ENCODE measurements at places on chromosomes 4 and X. TPM values are rescaled to one million over a fixed set of nuclear protein-coding genes. Genes with fewer than 3 reads are reported as not detected.

GIMD1 gene
- not detected for total RNA-seq

HTN3 gene
- total RNA-seq = not detected

NHSL2 gene
- 57.6 TPM for total RNA-seq

CXCL8 gene
- not detected for total RNA-seq

OCRL gene
- 24.2 TPM for total RNA-seq

NXF2B gene
- total RNA-seq = 1.5 TPM

DNA sequence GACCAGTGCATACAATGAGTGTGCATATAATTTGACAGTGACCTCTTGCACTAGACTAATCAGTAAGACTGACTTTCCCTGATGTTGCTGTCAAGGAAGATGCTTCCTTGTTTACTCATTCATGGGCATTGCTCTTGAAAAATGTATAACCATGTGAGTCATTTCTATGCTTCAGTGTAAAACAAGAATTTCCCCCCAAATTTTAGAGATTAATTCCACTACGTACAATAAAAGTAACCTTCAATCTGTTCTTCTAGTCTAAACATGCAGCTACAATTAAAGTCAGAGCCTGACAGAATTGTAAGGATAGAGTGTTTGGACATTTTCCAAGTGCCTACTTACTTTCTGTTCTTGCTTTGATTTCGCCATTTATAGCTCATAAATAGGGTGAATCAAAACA is 935.7 kb downstream of the RAPGEF2 start:
- no peak for DNase-seq

DNA sequence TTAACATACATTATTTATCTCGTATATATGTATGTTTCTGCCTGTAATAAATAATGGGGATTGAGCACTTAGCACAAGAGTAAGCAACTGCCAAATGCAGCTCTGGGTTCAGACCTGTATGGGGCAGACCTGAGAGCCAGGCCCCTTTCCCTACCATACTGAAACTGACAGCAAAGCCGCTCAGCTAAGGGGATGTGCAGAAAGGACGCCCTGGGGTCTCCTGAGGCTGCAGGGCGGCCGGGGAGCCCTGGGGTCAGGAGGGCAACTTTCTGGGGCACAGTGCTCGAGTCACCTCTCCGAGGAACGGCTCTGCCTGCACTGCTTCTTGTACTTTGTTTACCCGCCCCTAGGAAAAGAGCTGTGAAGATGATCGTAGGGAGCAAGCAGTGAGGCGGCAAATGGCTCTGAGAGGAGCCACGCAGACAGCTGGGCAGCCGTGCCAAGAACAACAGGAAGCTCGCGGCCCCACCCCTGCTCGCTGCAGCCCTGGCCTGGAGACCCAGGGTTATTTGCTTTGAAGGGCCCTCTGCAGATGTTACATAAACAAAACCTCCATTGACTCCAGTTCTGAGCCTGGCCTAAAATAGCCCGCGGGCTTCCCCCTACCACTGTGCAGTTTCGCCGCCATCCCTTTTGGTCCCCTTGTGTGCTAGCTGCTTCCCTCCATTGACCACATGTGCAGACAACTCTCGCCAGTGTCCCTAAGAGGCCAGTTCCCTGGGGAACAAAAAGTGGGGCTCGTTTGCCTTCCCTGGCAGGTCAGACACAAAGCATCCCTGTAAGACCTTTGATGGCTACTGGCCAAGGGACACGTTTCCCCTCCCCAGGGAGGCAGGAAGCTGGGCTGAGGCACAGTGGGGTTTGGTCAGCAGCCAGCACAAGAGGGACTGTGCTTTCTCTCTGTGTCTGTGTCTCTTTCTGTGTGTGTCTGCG is 111.3 kb upstream of the LNX1 start:
- DNase-seq = no peak

- no peak for DNase-seq
Measured at GRCh38 chr4:129437347-129437746, 341.4 kb downstream of the C4orf33 start.

GRCh38 chr4:152588869-152589268 is 53.0 kb upstream of the FBXW7 start:
- DNase-seq = no peak

DNA sequence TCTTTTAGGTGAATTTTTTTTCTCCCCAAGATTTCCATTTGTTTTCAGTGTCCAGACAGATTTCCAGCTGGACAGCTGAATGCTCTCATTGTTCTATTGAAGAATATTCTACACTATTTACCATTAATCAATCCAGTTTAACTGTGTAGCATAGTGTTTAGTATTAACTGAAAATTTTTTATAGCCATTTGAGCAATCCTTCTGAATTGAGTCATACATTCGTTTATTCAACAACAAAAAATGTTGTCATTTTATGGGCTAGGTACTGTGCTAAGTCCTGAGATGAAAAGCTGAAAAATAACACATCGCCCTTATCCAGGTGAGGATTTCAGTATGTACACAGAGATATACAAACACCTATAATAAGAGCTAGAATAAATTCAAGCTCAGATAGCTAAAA is 223.3 kb downstream of the COL25A1 start:
- DNase-seq = no peak

DNA sequence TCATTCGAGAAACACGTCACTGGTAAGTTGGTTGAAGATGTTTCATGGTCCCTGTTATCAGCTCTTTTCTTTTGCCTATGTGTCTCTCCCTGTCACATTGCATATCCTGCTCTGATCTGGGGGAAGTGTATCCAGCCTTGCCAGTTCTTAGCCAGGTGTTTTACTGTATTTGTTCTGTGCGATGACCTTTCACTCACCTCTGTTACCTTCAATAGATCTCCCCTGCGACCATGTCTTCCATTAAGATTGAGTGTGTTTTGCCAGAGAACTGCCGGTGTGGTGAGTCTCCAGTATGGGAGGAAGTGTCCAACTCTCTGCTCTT is 2.6 kb downstream of the RGN start:
- DNase-seq = no peak

DNA sequence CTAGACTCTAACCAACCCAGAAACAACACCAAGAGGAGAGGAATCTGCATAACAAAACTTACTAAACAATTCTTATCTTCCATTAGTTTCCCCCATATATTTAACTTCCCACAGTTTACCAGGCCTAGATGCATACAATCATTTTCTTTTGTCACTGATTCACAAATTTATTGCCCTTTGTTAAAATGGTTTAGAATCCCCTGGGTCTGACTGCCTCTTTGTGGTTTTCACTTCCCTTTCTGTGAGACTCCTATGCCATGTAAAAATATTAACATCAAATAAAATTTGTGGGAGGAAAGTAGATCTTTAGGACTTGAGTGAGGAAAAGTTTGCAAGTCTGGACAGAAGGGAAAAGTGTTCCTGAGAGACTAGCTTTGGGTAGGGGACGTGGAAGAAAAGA is 393.8 kb upstream of the CNKSR2 start:
- no peak for DNase-seq

- DNase-seq = no peak
Measured at GRCh38 chr4:88366460-88366859, 12.2 kb upstream of the HERC6 start.

- no peak for DNase-seq
Measured at GRCh38 chr4:173008436-173008835, 160.2 kb upstream of the GALNT7 start.

DNA sequence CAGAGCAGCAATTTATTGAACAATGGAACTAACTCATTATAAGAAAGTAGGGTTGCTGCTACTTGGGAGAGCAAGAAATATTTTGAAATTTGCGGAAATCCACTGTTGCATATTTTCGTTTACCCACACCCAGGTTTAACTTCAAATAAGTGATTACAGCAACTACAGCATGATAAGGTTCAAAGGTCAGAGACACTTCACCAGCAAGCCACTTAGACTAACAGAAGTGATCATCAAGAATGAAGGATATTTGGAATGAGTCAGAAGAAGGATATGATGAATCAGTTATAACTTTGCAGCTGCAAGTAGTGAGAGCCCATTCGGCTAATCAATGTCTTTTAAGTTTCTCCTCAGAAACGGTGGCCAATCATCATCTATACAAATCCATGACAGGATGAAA is 199.3 kb downstream of the TMA16 start:
- DNase-seq = no peak

- DNase-seq = no peak
Measured at GRCh38 chr4:86561256-86561655, 32.9 kb upstream of the PTPN13 start.

- no peak for DNase-seq
Measured at GRCh38 chrX:149652232-149652981, 20.8 kb upstream of the TMEM185A start.

GRCh38 chrX:66110112-66110511 is 53.9 kb upstream of the HEPH start:
- peak; percentile 2 for DNase-seq

DNA sequence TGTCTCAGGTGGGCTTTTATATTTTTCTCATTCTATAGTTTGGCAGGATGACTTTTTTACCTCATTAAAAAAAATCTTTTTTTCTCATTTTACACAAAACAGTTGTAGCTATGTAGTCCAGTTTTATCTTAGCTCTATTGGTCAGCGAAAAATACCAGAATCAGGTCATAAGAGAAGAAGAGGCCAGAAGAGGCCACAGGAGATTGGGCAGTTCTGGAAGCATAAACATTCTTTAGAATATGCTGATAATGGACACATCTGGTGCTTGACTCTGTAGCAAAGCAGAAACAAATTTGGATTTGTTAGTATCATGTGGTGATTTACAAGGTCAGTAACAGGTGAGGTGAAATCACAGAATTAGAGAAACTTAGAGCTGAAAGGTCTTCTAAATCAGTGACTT is 66.6 kb upstream of the ARHGAP24 start:
- no peak for DNase-seq

DNA sequence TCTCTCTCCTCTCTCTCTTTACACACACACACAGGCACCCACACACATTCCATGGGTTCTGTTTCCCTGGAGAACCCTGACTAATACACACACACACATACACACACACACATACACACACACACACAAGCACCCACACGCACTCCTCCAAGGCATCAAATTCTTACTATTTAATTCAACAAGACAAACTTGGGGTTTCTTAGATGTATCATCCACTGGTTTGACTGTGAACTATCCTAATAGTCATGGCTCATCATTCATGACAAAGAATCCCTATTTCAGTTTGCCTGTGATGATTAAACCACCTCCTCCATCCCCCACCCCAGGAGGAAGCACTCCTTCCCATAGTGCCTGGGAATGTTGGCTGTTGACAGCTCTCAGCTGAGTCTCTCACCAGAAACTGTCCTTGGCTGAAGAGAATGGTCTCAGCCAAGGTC is 98.2 kb downstream of the USP46 start:
- DNase-seq = no peak
